ENCODE measurements at places on chromosomes 3 and 15.
A peak's percentile ranks its signal among the peaks of the same experiment; 100 is the strongest.

DNA sequence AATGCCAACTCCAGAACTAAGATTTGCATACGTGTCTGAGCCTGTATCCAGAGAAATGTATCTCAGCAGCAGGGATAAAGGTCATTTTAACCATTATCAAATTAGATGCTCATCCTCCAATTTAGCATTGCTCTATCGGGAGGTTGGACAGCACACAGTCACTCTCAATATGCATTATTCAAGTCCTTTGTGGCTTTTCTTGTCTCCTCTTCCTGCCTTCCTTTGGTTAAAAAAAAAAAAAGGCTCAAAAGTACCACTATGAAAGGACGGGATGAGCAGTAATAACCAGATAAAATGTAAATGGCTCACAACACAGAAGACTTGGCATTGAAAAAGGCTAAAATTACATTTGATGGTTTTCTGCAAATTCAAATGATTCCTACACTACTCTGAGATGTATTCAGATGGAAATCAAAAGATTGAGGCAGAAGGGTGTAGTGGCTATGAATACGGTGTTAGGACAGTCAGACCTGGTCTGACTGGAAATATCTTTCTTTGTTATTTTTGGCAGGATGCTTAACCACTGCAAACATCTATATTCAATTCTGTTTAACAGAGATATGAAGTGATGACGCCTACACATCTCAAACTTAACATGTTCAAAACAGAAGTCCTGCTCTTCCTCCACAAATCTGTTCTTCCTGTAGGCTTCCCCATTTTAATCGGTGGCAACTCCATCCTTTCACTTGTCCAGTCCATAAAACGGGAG is 109.6 kb downstream of the ADAMTS9 start:
- no peak for DNase-seq

DNA sequence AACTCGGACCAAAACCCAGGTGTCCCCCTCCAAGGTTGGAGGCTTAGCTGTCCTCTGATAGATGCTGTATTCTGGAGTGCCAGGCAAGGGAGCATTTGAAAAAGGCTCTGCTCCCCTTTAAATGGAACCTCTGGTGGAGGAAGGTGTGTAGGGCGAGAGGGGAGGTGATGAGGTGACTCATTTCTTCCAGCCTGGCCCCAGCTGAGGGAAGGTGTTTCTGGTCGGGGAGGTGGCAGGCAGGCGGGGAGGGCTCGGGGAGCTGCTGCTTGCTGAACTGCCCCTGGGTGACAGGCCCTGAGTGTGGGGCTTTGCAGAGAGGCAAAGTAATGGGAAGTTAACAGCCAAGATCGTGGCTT is 18.8 kb downstream of the PSTPIP1 start:
- peak; percentile 72 for DNase-seq

GRCh38 chr3:184586851-184587250 is 25.3 kb downstream of the EPHB3 start:
- no peak for DNase-seq

DNA sequence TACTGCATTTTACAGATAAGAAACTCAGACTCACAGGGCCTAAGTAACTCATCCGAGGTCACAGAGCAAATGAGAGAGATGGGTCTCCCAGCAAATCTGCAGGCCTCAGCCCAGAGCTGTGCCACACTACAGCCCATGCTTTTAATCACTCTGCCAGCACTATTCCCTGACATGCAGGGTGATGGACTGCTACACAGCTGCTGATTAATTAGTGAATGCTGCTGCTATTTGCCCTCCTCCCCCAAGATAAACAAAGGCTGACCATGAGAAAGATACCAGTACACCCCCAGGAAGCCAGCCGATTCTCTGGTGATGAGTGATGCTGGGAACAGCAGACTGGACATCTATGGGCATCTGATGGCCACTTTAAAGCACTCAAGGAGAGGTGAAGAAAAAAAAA is 39.3 kb downstream of the RFTN1 start:
- DNase-seq = no peak

DNA sequence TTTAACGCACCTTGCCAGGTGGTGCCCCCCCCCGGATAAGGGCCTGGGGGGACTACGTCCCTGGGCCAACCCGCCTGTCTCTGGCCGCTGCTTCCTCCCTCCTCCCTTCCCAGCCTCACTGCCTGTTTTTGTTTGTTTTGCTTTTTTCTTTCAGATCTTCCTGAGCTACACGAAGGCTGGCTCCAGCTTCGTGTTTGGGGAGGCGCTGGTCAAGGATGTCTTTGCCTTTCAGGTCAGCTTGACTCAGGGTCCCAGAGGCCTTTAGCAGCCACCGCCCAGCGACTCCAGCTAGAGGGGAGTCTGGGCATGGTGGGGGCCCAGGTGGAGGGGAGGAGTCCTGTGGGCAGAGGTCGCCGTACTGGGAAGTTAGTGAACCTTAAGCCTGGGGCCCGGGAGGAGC is 24.1 kb downstream of the SLC28A1 start:
- no peak for DNase-seq

- no peak for DNase-seq
Observed at GRCh38 chr3:113663324-113663750, 33.1 kb downstream of the USF3 start.

- no peak for DNase-seq
Observed at GRCh38 chr3:41176596-41176995, 22.7 kb upstream of the CTNNB1 start.

GRCh38 chr3:186207515-186207914 is 98.6 kb upstream of the ETV5 start:
- DNase-seq = no peak

DNA sequence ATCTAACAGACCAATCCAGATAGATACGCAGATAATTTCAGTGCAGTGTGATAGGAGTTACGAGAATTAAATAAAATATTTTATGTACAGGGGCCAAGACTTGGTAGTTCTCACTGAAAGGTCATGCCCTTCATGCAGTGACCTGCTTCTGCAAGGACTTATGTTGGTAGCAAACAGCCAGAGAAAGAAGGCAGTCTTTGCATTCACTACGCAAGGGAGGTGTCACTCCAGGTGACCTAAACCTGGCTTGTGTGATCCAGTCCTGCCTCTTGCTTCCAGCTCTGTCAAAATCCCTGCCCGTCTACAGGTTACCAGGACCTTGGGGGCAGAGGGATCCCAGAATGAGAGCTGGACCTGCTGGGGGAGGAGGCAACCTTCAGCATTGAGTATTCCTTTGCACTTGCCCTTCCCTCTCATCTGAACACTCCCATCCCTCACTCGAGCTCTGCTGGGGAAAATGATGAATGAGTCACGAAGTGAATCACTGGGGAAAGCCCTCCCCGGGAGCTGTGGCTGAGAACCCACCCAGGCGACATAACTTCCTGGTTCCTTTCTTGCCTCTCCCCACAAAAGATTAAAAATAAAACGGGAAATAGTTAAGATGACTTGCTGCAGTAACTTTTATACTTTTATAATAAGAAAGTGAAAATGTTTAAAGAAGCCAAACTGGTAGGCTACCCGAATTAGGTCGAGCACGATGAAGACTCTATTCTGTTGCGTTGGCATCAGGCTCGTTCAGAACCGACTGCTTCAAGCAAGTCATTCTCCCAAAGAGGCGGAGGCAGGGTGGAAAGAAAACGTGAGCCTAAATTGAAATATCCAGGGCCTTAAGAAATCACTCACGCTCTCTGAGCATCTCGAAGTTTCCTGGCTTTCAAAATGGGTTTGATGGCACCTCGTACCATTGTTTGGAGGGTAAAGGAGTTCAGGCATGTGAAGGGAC is 216.1 kb downstream of the SLCO3A1 start:
- DNase-seq = no peak

DNA sequence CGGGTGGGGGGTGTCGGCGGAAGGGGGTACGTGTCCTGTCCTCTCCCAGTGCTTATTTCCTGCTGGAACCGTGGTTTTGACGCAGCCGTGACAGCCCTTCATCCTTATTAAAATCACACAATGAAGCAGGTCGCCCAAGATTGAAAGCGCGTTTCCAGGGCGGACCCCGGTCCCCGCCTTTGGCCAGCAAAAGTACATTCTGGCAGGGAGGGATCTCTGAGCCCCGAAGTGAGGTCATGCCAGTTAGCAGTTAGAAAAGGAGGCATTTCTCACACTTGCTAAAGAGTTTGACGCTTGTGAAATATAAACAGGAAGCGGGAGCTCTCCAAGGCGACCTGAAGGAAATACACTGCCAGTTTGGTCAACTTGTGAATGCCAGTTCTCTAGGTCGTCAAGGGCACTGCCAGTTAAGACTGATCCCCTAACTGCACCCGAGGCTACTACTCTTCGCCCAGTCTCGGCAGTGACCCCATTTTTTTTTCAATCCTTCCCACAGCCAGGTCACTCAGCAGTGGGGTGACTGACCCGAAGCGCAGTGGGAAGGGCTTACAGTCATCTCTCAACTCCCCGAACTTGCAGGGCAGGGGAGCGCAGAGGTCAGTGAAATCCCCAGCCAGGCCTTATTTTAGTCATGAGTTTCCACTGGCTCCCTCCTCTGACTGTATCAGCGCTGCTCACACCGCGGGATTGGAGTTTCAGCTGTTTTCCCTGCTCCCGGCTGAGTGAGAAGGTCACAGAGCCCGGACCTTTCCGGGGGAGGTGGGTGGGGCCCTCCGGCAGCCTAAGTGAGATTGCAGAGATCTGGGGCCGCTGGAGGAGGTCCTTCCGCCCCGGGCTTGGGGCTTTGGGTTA is 2.0 kb upstream of the BHLHE40 start:
- DNase-seq = no peak

DNA sequence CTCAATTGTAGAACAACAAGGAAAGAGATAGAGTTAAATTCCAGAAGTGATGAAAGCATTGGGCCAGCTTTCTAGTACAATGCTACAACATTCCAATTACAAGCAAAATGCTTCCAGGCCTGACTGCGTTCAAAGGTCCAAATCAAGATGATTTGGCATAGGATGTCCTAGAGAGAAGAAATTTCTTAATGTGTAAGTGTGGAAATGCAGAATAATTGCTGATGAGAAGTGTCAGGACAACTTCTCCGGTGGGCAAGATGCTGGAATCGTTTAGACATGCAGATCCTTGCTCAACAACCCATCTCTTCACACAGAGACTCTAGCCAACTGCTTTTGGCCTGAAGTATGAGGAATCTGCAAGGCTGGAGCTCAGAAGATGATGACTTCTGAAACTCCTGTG is 71.1 kb upstream of the PDZRN3 start:
- DNase-seq = no peak

GRCh38 chr3:66753670-66754069 is 244.4 kb upstream of the KBTBD8 start:
- no peak for DNase-seq

DNA sequence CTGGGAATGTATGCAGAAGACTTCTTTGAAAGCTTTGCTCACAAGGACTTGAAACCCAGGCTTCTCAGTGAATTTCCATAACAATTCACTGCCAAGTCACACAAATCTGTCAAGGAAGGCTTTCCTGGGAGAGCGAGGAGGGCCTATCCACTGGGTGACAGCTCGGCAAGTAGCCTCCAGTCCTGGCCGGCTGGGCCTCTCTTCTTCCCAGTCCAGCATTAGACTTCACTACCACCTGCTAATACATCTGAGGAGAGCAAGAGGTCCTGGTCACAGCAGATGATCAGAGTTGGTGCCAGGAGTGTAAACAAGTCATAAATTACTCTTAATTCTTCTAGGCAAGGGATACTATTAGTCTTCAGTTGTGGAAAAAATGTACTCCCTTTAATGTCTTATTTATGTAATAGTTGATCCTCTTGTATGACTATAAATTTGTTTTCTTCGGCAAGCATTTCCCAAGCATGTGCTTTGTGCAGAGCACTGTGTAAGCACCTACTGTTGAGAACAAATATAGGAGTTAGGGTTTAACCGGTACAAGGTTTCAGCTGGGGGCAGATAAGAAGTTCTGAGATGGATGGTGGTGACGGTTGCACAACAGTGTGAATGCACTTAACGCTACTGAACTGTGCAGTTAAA is 162.9 kb downstream of the VGLL4 start:
- DNase-seq = no peak

GRCh38 chr3:94098452-94098851 is 35.6 kb downstream of the NSUN3 start:
- DNase-seq = no peak

DNA sequence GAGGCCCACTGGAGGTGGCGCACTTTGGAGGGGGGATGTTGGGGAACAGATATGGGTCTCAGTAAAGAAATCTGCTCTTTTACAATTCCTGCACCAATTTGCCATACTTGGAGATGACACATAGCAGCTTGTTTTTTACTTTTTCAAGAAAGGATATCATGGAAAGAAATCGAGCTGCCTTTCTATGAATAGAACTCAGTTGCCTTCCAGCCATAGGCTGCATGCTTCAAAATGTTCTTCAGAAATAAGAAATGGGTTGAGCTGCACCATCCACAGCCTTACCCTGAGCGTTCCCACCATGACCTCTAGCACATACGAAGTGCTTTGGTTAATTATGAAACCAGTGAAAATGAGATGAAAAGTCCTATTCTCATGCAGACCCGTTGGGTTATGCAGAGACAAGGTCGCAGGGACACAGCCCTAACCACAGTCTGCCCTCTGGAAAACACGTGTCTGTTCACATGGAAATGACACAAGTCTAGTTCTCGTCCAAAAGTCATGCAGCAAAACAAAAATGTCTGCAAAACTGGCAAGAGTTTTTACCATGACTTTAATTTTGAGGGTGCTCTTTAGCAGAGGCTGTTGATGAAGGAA is 36.3 kb downstream of the NGRN start:
- no peak for DNase-seq

- DNase-seq = no peak
Observed at GRCh38 chr3:99714146-99714545, 75.8 kb downstream of the COL8A1 start.

GRCh38 chr3:194121891-194122631 is 13.9 kb upstream of the HES1 start:
- DNase-seq = no peak

GRCh38 chr15:53580366-53580765 is 179.1 kb downstream of the WDR72 start:
- no peak for DNase-seq

DNA sequence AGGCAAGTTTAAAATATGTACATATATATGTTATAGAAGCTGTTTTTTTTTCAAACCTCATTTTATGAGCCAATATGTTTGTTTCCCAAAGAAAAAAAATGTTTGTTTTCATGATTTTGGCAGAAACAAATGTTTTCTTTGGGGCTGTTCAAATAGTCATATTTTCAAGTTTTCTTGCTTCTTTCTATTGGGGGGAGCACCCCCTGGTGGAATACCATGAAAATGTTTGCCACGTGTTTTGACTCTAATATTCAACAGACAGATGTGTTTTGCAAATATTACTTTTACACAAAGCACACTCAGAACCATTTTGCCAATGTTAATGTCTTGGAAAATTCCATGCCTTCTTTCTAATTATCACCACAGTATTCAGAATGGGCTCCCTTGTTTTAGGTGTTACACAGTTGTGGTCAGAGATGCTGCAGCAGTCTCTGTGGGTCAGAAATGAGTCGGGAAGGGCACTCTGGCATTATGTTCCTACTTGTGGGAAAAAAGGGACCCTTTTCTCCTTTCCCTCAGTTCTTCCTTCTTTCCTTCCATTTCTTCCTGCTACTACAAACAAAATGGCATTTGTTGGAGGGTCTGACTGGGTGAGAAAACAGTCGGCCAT is 817.0 kb downstream of the TUSC7 start:
- no peak for DNase-seq

GRCh38 chr3:76668653-76669052 is 371.2 kb upstream of the ROBO2 start:
- no peak for DNase-seq

Data from GM19239 (cell line).